ENCODE measurements at places on chromosomes 1 and 21. TPM values are rescaled to one million over a fixed set of nuclear protein-coding genes. Genes with fewer than 3 reads are reported as not detected.

DNA sequence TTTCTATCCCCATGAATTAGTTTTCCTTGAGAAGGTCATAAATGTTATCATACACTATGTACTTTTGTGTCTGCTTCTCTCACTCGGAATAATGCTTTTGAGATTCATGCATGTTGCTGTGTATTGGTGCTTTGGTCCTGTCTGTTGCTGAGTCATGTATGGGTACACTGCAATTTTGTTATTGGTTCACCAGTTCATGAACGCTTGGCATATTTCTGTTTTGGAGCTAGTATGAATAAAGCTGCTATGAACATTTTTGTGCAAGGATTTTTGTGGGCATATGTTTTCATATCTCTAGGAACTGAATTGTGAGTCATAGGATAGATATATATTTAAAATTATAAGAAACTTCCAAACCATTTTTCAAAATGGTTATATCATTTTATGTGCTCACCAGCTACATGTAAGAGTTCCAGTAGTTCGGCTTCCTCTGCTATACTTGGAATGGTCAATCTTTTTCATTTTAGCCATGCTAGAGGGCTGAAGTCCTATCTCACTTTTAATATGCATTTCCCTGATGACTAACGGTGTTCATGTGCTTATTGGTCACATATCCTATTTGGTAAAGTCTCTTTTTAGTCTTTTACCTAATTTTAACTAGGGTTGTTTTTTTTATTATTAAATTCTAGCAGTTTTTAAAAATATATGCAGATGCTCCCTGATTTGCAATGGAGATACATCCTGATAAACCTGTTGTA lies 38.2 kb downstream of the ETS2 start:
- no peak for DNase-seq

- no peak for DNase-seq
These were observed 1498.5 kb upstream of the PRMT6 start for GRCh38 chr1:105558023-105558422.

GRCh38 chr1:161910604-161911003 lies 113.1 kb downstream of the OLFML2B start:
- no peak for DNase-seq

GRCh38 chr1:167955915-167956314 lies 19.0 kb upstream of the MPC2 start:
- no peak for DNase-seq

The HTR1D gene
- polyA plus RNA-seq = 0.19 TPM

DNA sequence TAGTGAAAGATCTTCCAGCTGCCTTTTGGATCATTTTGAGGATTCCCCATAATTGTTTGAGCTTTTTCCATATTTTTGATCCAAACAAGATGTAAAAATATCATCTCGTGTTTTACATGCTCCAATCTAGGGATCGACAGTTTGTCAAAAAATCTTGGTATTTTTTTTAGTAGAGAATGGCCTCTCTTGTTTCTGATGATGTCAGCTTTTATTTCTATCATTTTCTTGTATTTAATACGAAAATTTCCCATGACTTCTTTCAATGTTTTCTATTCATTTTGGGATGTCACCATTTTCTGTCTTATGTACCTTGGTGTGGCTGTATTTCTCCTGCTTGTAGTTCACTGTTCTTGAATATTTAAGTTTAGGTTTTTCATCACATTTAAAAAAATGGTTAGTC lies 812.0 kb upstream of the NCAM2 start:
- no peak for DNase-seq

- DNase-seq = peak; percentile 36
These were observed 237.3 kb downstream of the S1PR1 start for GRCh38 chr1:101474039-101474665.

GRCh38 chr1:78799926-78800325 lies 150.3 kb downstream of the IFI44 start:
- DNase-seq = no peak

The CELA2B gene
- not detected for polyA plus RNA-seq

The IGSF8 gene
- polyA plus RNA-seq = 54.1 TPM

- no peak for DNase-seq
These were observed 6.8 kb downstream of the TFF2 start for GRCh38 chr21:42343963-42344510.

The SUSD4 gene
- 5.6 TPM for polyA plus RNA-seq

GRCh38 chr1:8004113-8004802 lies 21.9 kb downstream of the ERRFI1 start:
- DNase-seq = no peak

Measured in hepatocyte (in vitro differentiated cells).